ENCODE measurements at places on chromosomes 16 and 17. TPM values are rescaled to one million over a fixed set of nuclear protein-coding genes. Genes with fewer than 3 reads are reported as not detected.

Gene HBZ
- not detected for polyA plus RNA-seq

- no peak for DNase-seq
These were observed 1343.6 kb downstream of the TP53TG3F start for GRCh38 chr16:34802848-34803599.

- no peak for DNase-seq
These were observed 3.7 kb downstream of the TMEM106A start for GRCh38 chr17:43215341-43215740.

Gene ETV4
- polyA plus RNA-seq, result 0.12 TPM

DNA sequence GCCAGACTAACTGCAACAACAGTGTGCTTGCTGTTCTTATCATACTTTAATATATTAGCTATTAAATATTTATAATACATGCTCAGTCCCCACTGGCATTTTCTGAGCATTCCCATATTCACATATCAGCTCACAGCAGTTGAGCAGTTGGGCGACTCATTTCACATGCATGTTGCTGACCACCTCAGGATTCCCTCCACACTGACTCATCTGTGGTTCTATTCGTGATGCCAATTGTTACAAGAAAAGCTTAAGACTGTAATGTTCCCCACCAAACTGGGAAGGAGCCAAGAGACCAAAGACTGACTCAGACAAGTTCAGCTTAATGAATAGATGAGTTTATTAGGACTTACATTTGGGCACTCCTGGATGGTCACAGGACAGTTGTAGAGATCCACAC lies 100.3 kb upstream of the KIF2B start:
- DNase-seq, result no peak

DNA sequence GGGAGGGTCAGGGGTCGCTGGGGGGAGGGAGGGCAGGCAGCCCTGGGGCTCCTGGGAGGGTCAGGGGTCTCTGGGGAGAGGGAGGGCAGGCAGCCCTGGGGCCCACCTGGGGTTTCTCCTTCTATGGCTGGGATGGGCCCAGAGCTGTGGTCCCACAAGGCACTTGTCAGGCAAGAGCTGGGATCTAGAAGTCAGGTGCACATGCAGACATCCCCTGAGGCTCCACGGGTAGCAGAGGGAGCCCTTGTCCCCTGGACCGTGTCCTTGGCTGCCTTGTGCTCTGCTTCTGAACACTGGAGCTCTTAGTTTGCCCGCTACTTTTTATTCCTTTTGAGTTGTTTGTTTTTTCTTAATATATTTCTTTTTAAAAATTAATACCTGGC lies 1.8 kb downstream of the TUBB3 start:
- DNase-seq, result no peak

DNA sequence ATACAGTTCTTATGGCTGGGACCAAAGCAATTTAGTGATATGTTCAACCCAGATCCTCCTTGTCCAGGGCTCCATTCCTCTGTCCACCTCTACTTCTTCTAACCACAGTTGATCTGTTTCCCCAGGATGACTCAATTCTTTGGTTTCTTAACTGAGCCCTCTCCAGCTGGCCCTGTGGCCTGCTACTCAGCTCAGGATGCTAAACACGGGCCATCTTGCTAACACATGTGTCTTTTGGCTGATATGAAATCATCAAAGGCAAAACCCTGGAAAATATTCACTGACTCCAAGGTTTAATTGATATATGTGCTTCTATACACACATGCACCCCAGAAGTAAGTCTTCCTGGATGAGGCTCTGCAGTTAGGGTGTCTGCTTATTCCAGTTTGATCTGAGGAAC lies 43.8 kb downstream of the SHISA6 start:
- no peak for DNase-seq
